Aorta (tissue), 5 donors: ENCODE measurements at places on chromosomes 7 and 10.
A peak's percentile ranks its signal among the peaks of the same experiment; 100 is the strongest.

DNA sequence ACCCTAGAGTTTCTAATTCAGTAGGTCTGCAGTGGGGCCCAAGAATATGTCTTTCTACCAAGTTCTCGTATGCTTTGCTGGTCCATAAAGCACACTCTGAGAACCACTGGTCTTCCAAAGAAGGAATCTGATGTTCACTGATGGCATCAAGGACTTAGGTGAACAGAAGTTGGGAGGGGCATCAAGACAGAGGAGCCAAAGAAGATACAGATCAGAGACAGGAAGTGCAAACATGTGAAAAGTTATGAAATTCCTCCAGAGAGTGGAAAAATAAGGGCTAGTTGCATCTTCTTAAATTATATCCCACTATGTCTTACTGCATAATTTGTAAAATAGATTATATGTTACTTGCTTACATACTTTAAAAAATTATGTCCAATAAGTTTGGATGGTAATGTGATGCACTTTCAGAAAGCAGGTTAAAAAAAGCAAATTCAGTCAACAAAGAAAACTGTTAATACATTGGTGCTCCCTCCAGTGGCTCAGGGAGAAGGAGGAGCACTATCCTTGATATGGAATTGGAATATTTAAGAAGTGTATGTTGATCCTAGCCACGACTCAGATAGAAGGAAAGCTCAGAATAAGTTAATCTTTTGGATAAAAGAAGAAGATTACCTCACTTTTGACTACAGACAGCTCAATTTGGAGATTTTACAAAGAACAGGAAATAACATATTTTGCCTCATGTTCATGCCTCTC is 35.8 kb downstream of the CREB3L2 start:
- DNase-seq = no peak

GRCh38 chr7:75611557-75612178 is 119.5 kb downstream of the SPDYE5 start:
- peak; percentile 92 for DNase-seq

- no peak for DNase-seq
Observed at GRCh38 chr10:101438881-101439391, 85.0 kb downstream of the BTRC start.

DNA sequence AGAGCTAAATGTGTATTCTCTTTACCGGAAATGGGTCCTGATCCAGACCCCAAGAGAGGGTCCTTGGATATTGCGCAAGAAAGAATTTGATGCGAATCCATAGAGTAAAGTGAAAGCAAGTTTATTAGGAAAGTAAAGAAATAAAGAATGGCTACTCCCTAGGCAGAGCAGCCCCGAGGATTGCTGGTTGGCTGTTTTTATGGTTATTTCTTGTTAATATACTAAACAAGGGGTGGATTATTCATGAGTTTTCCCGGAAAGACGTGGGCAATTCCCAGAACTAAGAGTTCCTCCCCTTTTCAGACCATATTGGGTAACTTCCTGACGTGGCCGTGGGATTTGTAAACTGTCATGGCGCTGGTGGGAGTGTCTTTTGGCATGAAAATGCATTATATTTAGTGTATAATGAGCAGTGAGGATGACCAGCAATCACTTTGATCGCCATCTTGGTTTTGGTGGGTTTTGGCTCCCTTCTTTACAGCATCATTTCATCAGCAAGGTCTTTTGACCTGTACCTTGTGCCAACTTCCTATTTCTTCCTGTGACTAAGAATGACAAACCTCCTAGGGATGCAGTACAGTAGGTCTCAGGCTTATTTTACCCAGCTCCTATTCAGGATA is 60.4 kb downstream of the ARL4A start:
- no peak for DNase-seq

DNA sequence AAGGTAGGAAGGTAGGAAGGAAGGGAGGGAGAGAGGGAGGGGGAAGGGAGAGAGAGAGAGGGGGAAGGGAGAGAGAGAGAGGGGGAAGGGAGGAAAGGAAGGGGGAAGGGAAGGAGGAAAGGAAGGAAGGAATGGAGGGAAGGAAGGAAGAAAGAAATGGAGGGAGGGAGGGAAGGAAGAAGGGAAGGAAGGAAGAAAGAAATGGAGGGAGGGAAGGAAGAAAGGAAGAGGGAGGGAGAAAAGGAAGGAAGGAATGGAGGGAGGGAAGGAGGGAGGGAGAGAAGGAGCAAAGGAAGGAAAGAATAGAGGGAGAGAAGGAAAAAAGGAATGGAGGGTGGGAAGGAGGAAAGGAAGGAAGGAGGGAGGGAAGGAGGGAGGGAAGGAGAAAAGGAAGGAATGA is 176.4 kb upstream of the PTER start:
- DNase-seq = no peak

GRCh38 chr7:117751775-117752174 is 121.5 kb downstream of the CTTNBP2 start:
- DNase-seq = no peak

- DNase-seq = no peak
Observed at GRCh38 chr7:65441010-65441409, 67.4 kb downstream of the ZNF92 start.

- DNase-seq = no peak
Observed at GRCh38 chr7:85030893-85031292, 156.0 kb downstream of the SEMA3D start.

- no peak for DNase-seq
Observed at GRCh38 chr7:51316666-51317581, at the start of gene COBL. Gene COBL, minus strand, starts transcription at chr7:51316809. Its CDS starts 176 bp downstream, at chr7:51316633.

- no peak for DNase-seq
Observed at GRCh38 chr7:41047789-41048191, 655.1 kb downstream of the INHBA start.

DNA sequence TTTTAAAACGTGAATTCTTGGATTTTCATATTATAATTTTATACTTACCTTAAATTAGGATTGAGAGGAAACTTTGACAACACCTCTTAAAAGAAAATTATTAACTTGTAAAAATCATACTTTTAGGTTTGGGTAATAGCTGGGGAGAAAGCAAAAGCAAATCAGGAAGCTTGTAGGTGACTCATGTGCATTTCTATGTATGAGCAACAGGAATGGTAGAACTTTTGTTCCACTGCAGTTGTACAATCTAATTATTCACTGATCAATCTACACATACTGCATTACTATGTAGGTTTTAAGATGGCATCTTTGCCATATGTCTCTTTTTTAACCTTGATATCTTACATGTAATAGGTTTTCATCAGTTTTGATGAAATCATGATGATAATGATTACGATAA is 223.2 kb downstream of the PRKG1 start:
- DNase-seq = no peak

- DNase-seq = no peak
Observed at GRCh38 chr7:54996391-54996790, 22.4 kb upstream of the EGFR start.

GRCh38 chr10:21487416-21488180 is 37.9 kb downstream of the SKIDA1 start:
- no peak for DNase-seq

DNA sequence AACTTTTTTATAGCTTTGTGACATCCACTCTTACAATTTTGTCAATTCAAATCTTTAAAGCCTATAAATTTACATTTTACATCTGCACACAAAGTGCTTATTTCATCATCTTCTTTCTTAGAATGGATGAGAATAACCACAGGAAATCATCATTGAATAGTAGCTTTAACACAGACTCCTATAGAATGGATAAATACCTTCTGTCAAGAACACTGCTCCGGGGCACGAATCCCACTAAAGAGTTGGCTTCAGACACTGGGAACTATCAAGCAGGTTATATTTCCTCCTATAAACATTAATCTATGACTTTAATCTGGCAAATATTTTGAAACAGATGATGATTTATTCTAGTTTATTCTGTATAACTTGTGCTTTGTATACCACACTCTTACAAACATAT is 269.7 kb upstream of the TPK1 start:
- DNase-seq = no peak

GRCh38 chr7:63028376-63029206 is 970.1 kb upstream of the ZNF722 start:
- no peak for DNase-seq

GRCh38 chr10:112775381-112775780 is 174.7 kb upstream of the TCF7L2 start:
- no peak for DNase-seq

GRCh38 chr7:159128767-159129166 is 15.9 kb downstream of the VIPR2 start:
- DNase-seq = peak; percentile 66

GRCh38 chr10:91211675-91212074 is 8.8 kb upstream of the PCGF5 start:
- DNase-seq = no peak

GRCh38 chr7:45203936-45204445 is 46.4 kb downstream of the RAMP3 start:
- no peak for DNase-seq

DNA sequence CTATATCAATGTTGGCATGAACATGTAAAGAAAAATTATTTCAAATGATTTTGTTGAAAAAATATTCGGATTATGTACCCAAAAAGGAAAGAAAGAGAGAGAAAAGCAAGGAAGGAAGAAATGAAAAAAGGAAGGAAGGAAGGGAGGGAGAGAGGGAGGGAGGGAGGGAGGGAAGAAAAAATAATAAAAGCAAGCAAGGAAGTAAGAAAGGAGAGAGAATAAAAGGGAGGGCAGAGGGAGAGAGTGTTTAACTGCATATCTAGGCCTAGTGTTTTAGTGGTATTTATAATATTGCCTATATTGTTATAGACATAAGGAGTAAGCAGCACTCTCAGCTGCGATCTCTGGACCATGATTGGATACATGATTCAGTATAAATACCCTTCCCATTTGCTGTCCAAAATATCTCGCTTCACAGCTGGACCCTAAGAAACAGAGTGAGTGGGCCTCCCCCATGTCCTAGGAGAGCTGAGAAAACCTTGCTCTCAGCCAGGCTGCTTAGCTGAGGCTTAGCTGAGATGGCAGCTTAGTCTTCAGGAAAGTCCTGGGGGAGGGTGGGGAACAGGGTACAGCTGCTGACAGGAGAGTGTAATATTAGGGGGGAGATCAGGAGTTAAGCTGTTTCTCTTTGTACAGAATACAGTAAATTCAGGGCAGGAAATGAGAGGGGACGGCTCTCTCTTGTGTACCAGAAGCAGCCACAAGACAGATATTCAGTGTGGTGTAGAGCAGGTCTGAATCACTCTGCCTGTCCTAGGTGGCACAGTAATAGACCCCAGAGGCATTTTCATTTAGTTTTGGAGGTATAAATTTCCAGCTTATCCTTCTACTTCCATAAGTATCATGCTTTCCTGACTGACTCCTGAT is 66.8 kb upstream of the TARP start:
- DNase-seq = no peak

GRCh38 chr7:28608237-28608656 is 195.9 kb downstream of the CREB5 start:
- DNase-seq = no peak

DNA sequence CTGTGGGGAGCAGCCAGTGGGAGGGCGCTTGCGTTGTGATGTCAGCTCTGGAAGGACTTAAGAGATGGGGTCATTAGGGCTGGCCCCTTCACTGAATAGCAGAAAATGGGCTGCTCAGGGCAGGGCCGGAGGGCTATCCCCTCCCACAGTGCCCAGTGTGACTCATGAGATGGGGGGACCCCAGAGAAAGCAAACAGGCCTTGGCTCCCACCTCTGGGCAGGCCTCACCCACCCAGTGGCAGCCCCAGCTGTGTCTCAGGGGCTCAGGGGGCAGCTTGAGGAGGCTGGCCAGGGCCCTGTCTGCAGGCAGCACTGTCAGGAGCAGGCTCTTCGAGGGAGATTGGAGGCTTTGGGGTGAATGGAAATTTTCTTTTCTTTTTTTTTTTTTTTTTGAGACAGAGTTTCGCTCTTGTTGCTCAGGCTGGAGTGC is 168.3 kb downstream of the SLIT1 start:
- DNase-seq = no peak

DNA sequence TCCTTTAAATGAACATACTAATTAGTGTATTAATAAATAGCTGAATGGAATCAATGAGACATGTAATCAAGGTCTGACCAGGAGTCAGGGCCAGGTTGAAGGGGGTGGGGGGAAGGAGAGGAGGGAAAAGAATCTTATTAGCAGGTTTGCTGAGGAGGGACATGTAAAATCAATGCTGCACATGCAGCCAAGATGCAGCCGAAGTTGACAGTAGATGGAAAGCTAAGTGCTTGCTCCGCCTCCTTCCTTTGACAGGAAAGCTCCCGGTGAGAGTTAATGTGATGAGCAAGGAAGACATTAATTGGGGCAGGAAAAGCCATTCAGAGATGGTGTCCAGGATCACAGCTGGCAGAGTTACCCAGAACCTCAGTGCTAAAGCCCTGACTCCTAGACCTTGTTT is 24.4 kb downstream of the PLXNA4 start:
- DNase-seq = no peak

DNA sequence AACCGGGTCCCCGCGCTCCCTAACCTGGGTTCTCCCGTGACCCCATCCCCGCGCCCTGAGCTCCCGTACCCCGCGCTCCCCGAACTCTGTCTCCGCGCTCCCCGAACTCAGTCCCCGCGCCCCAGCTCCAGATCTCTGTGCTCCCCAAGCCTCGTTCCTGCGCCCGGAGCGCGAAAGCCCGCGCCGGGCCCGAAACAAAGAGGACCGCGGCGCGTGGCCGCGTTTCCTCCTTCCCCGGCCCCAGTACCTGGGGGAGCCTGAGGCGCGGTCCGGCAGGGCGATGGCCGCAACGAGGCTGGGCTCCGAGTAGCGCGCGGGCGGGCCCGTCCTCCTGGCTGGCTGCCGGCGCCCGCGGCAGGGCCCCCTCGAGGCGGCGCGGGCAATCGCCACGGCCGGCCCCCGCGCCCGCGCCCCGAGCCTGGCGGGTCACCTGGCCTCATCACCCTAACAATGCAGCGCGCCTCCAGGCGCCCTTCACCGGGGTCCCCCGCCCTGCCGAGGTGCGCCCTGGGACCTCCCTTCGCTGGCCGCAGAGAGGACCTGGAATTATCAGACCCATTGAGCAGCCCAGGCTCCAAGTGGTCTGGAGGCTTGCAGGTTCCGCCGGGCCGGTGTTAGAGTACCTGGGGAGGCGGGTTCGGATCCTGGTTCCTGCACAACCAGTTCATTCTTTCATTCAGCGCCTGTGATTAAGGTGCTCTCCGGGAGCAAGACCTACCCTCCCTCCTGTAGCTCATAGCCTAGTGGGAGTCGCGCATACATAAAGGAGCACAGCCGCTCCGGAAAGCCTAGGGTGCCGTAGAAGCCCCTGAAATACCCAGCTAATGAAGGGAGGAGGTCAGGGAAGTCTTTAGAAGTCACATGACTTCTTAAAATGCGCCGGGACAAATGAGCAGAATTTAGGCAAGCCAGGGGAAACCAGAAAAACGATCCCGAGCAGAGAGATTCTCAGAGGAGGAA is at the start of gene TNS3:
TSS of gene TNS3 (minus strand) at position 308 of the 960 bp plus-strand sequence. CDS start 142,475 bp downstream, outside the sequence.
- DNase-seq = peak; percentile 84
